ENCODE measurements at places on chromosomes 3 and 15.
A peak's percentile ranks its signal among the peaks of the same experiment; 100 is the strongest.

DNA sequence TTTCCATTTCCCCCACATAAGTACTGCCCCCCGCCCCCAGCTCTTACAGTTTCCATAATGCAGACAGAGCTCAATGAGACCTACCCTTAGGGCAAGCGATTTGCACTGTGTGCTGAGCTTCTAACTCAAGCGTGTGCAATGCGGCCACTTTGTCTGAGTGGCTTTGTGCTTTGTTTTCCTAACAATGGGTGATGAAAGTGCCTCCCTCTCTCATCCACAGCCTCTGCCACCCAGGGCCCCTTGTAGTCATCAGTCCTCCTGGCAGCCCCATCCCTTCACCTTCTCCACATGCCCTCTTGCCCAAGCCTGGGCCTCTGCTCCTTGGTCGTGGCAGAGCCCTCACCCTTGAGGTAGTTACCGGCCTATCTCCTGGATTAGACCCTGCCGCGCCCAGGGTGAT, 17.2 kb downstream of the DAPK2 start:
- DNase-seq, result no peak

DNA sequence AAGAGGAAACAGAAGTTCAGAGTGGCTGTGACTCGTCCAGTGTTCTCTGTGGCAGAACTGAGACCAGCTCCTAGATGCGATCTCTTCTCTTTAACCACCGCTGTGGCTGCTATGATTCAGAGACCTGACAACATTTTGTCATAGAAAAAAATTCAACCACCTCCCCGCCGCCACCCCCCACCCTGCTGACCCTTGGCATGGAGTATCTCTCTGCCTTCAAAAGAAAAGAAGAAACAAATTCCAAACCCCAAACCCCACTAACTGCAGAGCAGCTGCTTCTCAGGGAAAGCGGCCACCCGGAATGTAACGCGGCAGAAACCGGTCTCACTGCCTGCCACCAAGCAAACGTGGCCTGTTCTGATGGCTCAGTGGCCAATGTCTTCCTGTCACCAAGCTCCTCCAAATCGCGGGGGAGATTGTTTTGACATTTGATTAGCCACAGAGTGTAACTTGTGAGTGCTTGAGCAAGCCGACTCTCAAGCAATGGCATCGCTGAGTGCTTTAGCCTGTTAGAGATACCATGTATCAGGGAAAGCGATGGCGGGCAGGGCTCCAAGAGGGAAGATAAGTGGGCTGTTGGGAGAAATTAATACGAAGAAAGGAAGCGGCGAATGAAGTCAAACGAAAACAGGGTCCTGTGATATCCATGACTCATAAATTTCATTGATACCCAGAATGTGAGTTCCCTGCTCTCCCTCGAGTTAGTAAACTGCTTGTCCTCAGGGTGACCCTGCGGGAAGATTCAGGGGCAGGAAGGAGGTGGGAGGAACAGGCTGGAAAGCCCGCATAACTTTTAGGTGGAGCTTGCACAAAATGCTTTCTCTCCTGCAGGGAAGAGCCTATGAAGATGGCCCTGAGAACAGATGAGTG, 44.8 kb upstream of the TLE3 start:
- peak; percentile 86 for DNase-seq

DNA sequence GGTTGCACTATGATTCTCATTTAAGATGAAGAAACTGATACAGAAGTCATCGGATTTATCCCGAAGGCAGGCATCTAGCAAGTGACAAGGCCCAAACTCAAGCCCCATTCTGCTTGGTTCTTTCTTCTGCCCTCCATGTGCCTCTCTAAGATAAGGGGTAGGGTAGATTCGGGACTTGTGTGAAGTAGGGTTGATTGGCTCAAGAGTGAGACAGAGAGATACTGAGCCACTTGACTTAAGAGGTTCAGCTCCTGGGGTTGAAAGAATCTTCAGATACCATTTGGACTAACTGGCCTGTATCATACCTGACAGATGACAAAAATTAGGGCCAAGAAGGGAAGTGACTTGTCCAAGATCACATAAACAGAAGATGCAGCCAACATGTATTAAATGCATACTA, 891 bp downstream of the RFT1 start:
- no peak for DNase-seq

DNA sequence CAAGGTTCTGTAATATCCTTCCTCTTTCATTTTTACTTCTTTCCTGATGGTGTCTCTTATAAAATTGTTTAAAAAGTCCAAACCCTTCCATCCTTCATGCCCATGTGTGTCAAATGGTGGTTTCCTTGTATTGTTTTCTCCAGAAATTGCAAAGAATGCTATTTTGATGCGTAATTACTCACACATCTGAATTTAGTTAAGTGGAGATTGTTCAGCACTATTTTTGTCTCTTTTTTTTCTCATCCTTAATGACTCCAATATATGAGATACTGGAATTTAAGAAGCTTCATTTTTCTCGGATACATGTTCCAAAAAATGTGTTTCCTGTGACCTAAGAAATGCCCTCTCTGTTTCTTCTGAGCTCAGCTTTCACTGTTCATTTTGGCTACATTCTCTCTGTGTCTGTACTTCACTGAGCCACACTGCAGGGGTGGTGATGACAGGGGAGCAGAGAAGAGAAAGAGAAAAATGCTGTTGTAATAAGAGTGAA, 799.8 kb downstream of the DIPK2A start:
- peak; percentile 88 for DNase-seq

GRCh38 chr15:74318376-74319137, 48.9 kb downstream of the CYP11A1 start:
- DNase-seq, result peak; percentile 61

- DNase-seq, result no peak
These were observed 3.7 kb downstream of the MEIS2 start for GRCh38 chr15:37096558-37097143.

Measured in fibroblast of skin of right biceps (primary cell).